ENCODE measurements at places on chromosomes 5 and 9. TPM values are rescaled to one million over a fixed set of nuclear protein-coding genes. Genes with fewer than 3 reads are reported as not detected.

- no peaks in the 10 kb centered on the region for H3K27me3 ChIP-seq
- DNase-seq, result no peak
- H3K4me3 ChIP-seq, result no peak overlapping the region
- no peaks in the 10 kb centered on the region for H3K4me1 ChIP-seq
- H3K27ac ChIP-seq, result no peak overlapping the region
Observed at GRCh38 chr5:10227379-10227778, 22.3 kb downstream of the ATPSCKMT start.

Gene SREK1
- total RNA-seq, result 73.8 TPM

GRCh38 chr9:136522314-136523237 lies 23.3 kb downstream of the NOTCH1 start:
- no peaks in the 10 kb centered on the region for H3K4me1 ChIP-seq
- no peak for DNase-seq
- H3K4me3 ChIP-seq, result no peak overlapping the region
- H3K27ac ChIP-seq, result no peak overlapping the region

Gene PCDHGA3
- not detected for total RNA-seq

DNA sequence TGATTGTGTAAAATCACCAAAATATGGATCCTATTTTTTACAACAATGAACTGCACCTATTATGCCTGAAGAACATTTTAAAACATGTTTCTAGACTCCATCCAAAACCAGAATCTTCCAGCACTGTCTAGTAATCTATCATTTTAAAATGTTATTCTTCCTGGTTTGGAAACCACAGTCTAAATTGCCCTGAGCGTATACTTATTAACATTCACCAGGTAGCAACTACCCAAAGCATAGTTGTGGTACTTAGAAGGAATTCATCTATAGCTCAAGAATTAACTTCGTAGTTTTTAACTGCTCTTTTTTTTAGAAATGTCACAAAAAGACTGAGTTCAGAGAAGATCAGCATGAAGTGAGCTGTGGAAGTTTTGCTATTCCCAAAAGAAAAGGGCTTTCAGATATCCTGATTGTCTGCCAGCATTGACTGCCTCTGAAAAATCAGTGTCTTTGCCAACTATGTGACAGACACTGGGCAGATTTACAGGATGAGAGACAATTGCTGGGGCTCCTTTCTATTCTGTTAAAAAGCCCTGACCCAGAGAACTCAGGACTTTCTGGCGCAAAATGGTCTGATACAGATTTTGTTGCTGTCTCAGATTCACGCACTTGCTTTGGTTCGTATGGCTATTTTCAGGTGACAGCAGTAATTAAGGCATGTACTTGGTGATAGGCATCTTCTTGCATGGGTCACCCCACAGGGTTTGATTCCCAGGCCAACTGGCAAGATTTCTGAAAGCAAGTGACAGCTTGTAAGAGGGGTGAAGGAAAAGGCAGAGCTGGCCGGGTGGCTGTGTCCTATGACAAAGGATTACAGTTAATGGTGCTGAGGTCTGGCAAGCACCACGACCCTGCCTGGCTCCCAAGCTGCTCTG lies 152.5 kb upstream of the RAI14 start:
- H3K27ac ChIP-seq, result no peak overlapping the region
- H3K27me3 ChIP-seq, result no peaks in the 10 kb centered on the region
- peaks cover 38% of the 10 kb centered on the region for H3K4me1 ChIP-seq
- H3K36me3 ChIP-seq, result no peaks in the 10 kb centered on the region

DNA sequence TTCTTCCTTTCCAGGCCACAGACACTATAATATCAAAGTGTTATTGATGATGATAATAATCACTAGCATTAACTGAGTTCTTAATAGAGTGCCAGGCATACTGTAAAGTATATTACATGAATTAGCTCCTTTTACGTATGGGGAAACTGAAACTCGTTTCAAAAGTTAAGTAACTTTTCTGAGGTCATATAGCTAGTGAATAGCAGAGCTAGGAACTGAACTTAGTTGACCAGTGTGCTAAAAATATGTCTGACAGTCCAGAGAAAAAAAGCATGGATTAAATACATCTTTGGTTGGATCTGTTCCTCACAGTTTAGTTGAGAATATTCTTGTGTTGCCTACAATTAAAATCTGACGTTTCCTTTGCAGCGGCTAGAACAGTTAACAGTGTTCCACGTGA lies 18.4 kb upstream of the CATSPER3 start:
- H3K27ac ChIP-seq, result no peak overlapping the region
- no peak overlapping the region for H3K4me3 ChIP-seq
- DNase-seq, result no peak
- no peaks in the 10 kb centered on the region for H3K36me3 ChIP-seq
- H3K4me1 ChIP-seq, result no peaks in the 10 kb centered on the region

DNA sequence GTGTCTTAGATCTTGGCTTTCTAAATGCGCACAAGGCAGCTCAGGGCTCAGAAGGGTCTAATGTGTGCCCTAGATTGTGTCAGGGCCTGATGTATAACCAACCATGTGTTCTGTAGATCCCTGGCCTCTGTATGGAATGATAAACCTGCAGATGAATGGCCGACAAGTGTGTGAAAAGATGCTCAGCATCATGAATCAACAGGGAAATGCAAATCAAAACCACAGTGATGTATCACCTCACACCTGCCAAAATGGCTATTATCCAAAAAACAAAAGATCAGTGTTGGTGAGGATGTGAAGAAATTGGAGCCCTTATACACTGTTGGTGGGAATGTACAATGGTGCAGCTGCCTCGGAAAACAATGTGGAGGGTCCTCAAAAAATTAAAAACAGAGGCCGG lies 489.8 kb downstream of the SEMA5A start:
- no peaks in the 10 kb centered on the region for H3K27me3 ChIP-seq
- peaks cover 19% of the 10 kb centered on the region for H3K4me1 ChIP-seq
- H3K36me3 ChIP-seq, result no peaks in the 10 kb centered on the region
- H3K27ac ChIP-seq, result no peak overlapping the region
- no peak overlapping the region for H3K4me3 ChIP-seq
- no peak for DNase-seq

GRCh38 chr5:32392039-32392438 lies 52.5 kb downstream of the ZFR start:
- no peak overlapping the region for H3K27ac ChIP-seq
- no peak for DNase-seq
- no peak overlapping the region for H3K4me3 ChIP-seq
- H3K36me3 ChIP-seq, result peaks cover 86% of the 10 kb centered on the region

Gene KCNIP1
- total RNA-seq, result not detected

DNA sequence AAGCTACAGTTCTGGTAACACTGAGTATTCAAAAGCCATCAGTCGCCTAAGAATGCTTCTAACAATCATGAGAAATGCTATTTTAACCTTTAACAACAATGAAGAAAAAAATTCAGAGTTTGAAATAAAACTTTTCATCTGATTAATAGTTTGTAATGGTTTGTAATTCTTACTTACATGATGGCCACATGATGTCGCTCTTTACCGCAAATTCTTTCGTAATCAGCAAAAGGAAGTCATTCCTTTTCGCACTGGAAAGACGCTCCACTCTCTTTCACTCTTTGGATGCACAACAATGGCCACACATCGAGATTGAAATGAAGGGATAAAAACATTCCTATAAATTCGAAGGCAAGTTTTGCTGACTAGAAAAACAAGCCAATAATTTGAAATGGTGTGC lies at the start of gene PCDHA7:
PCDHA7 (plus strand) TSS at position 277 of the 400 bp plus-strand sequence; CDS start at position 392, 115 bp downstream.
- no peak within 1 kb of the TSS for H3K4me3 ChIP-seq
- no peaks in the 10 kb centered on the region for H3K4me1 ChIP-seq
- no peaks in the 10 kb centered on the region for H3K36me3 ChIP-seq
- no peak for DNase-seq
- H3K27me3 ChIP-seq, result no peaks in the 10 kb centered on the region

DNA sequence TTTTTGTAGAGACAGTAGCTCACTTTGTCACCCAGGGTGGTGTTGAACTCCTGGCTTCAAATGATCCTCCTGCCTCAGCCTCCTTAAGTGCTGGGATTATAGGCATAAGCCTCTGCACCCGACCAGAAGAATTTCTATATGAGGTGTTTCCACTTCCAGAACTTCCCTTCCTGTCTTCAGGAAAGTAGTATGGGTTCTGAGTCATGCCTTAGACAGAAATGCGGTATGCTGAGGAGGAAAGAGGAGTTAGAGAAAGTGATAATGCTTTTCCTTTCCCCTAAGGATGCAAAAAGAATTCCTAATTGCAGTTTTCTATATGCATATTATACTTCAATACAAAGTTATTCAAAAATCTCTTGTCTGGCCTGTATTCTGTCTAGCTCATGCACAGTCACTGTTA lies 16.4 kb upstream of the ADAMTSL1 start:
- peaks cover 18% of the 10 kb centered on the region for H3K4me1 ChIP-seq
- no peak overlapping the region for H3K4me3 ChIP-seq
- no peak for DNase-seq
- no peaks in the 10 kb centered on the region for H3K36me3 ChIP-seq

Gene LCNL1
- 0.41 TPM for total RNA-seq

Gene KLF9
- total RNA-seq, result 9.2 TPM

DNA sequence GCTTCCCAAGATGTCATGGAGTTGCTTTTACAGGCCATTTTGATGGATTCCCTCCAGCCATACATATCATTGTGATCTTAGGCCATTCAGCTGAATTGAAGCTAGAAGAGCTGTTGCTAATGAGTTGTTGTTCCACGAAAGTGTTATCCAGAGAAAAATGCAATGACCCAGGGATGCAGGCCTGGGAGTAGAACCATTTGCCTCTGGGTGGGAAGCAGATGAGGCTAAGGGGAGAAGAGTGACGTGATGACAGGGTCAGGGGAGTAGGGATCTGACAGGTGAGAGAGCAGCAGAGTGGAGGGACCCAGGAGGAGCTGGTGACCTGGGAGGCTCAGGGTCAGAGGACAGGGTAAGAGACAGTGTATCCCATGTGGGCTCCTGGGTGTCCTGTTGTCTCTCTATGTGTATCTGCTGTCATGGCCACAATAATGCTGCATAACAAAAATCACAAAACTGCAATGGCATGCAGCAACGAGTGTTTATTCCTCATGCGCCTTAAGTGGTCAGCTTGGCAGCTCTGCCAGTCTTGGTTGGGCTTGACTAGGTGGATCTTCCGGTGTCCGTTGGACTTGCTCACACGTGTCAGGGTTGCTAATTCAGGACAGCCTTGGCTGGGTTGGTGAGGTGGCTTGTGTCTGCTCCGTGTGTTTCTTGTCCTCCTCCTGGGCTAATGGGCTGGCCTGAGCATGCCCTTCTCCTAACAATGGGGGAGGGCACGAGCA lies 90.6 kb downstream of the LIFR start:
- no peak for DNase-seq
- H3K4me1 ChIP-seq, result peaks cover 14% of the 10 kb centered on the region
- H3K27me3 ChIP-seq, result no peaks in the 10 kb centered on the region
- H3K4me3 ChIP-seq, result no peak overlapping the region

- no peak overlapping the region for H3K27ac ChIP-seq
- H3K4me3 ChIP-seq, result no peak overlapping the region
- no peaks in the 10 kb centered on the region for H3K36me3 ChIP-seq
- no peak for DNase-seq
- H3K4me1 ChIP-seq, result no peaks in the 10 kb centered on the region
Observed at GRCh38 chr5:75964008-75964407, 119.2 kb upstream of the SV2C start.

DNA sequence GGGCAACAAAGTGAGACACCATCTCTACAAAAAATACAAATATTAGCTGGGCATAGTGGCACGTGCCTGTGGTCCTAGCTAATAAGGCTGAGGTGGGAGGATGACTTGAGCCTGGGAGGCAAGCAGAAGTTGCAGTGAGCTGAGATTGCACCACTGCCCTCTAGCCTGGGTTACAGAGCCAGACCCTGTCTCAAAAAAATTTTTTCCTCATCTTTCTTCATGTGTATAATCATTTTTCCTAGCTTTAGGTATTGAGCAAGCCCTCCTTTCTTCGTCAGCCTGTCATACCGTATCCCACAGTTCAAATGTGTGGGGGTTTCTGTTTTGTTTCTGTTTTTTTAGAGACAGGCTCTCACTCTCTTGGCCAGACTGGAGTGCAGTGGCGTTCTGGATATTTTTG lies 41.3 kb downstream of the EHMT1 start:
- H3K27me3 ChIP-seq, result no peaks in the 10 kb centered on the region
- H3K4me3 ChIP-seq, result no peak overlapping the region
- no peak for DNase-seq
- H3K27ac ChIP-seq, result no peak overlapping the region
- no peaks in the 10 kb centered on the region for H3K4me1 ChIP-seq

DNA sequence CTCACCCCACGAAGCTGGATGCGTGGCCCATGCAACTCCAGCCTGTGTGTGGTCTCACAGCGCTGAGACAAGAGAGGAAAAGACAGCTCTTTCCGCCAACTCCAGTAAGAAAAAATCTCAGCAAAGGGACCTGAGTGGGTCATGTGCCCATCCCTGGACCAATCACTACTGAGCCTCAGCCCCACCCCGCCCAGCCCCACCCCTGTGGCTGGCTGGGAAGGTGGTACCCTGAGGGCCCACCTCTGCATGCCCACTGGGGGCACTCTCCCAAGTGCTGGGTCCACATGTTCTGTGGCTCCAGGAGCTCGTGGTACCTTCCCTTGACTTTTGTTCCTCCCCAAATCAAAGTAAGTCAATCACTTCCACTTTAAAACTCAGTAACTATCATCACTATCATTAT lies 105.1 kb upstream of the SMIM23 start:
- no peak overlapping the region for H3K27ac ChIP-seq
- DNase-seq, result no peak
- no peaks in the 10 kb centered on the region for H3K4me1 ChIP-seq
- H3K36me3 ChIP-seq, result no peaks in the 10 kb centered on the region
- no peak overlapping the region for H3K4me3 ChIP-seq

DNA sequence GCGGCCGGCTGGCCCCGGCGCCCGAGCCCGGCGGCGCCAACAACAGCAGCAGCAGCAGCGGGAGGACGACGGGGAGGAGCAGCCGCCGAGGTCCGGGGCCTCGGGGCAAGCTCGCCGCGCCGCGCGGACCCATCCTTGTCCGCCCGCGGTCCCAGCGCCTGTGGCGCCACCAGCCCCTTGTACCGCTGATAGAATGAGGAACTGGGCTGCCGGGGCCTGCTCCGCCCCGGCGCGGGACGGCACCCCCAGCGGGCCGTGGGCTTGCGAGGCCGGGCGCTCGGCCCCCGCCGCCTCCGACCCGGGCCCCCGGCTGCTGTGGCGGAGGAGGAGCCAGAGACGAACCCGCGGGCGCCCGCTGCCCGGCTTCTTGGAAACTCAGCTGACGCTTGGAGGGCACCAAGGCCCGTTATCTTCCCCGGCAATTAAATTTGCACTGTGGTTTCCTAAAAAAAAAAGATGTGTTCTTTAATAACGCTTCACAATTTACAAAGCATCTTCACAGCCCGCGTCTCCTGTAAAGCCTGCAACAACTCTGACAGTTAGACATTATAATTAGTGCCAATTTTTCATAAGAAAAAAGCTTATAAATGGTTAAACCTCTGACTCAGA lies at the start of gene ARSB:
ARSB (minus strand) TSS at position 195 of the 609 bp plus-strand sequence; CDS start at position 133, 62 bp downstream.
- no peaks in the 10 kb centered on the region for H3K27me3 ChIP-seq
- no peaks in the 10 kb centered on the region for H3K36me3 ChIP-seq
- H3K4me3 ChIP-seq, result peak within 1 kb of the TSS; percentile 70
- DNase-seq, result peak; percentile 45
- H3K27ac ChIP-seq, result peak within 1 kb of the TSS; percentile 48

- peaks cover 39% of the 10 kb centered on the region for H3K4me1 ChIP-seq
- H3K4me3 ChIP-seq, result peak overlapping the region; percentile 81
- no peak overlapping the region for H3K27ac ChIP-seq
- H3K27me3 ChIP-seq, result no peaks in the 10 kb centered on the region
- H3K36me3 ChIP-seq, result no peaks in the 10 kb centered on the region
Observed at GRCh38 chr5:36874465-36874864, 2.1 kb upstream of the NIPBL start.

GRCh38 chr5:109328626-109329025 lies 81.1 kb downstream of the PJA2 start:
- H3K4me1 ChIP-seq, result no peaks in the 10 kb centered on the region
- H3K36me3 ChIP-seq, result no peaks in the 10 kb centered on the region
- H3K4me3 ChIP-seq, result no peak overlapping the region
- no peaks in the 10 kb centered on the region for H3K27me3 ChIP-seq
- no peak overlapping the region for H3K27ac ChIP-seq

Measured in PC-9 (cell line).